Pericardium fibroblast (primary cell): ENCODE measurements at places on chromosomes 13 and 19. TPM values are rescaled to one million over a fixed set of nuclear protein-coding genes. Genes with fewer than 3 reads are reported as not detected.

The C19orf12 gene
- 31.5 and 40.1 TPM in 2 replicates for total RNA-seq

The CFD gene
- 190 and 206 TPM in 2 replicates for total RNA-seq

The NCR1 gene
- total RNA-seq = not detected in 2 replicates

The HCN2 gene
- total RNA-seq = 3.9 and 4.6 TPM in 2 replicates
